ENCODE measurements at places on chromosomes 12 and 14.
A peak's percentile ranks its signal among the peaks of the same experiment; 100 is the strongest.

DNA sequence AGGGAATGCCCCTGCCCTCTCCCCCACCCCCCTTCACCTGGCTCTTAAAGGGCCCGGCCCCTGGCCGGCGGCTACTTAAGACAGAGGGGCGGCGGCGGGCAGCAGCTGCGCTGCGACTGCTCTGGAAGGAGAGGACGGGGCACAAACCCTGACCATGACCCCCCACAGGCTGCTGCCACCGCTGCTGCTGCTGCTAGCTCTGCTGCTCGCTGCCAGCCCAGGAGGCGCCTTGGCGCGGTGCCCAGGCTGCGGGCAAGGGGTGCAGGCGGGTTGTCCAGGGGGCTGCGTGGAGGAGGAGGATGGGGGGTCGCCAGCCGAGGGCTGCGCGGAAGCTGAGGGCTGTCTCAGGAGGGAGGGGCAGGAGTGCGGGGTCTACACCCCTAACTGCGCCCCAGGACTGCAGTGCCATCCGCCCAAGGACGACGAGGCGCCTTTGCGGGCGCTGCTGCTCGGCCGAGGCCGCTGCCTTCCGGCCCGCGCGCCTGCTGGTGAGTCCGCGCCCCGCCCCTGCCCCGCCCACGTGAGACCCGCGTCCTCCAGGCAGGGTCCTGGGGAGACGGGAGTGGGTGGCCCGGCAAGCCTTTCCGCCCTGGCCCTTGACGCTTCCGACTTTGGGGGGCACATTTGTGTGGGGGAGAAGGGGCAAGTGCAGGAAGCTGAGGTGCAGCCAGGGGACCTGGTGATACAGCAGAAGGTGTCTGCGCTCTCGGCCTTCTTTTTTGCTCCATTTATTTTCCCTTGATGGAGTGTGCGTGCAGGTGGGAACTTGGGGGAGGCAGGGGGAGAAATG lies at the start of gene IGFBP6:
TSS of gene IGFBP6 (plus strand) at position 104 of the 790 bp plus-strand sequence. CDS start at position 155, 51 bp downstream.
- DNase-seq = peak; percentile 55

DNA sequence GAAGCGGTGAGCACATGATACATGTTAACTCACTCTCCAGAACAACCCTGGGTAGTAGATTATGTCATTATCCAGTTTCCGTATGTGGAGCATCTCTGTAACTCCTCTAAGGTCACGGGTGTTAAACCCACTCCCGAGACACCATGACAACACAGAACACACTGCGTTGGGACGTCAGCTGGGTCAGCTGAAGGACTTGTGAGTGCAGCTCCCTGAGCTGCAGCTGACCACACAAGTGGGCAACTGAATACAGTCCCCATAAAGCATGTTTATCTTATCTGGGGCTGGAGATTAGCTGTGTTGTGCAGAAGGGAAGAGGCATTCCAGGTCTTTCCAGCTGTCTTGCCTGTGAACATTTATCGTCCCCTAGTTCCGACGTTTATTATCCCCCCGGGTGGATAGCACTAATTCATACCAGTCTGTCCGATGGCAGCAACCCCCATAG lies 211.5 kb downstream of the CHST11 start:
- peak; percentile 84 for DNase-seq

- peak; percentile 50 for DNase-seq
Measured at GRCh38 chr12:67161322-67161918, 107.7 kb upstream of the CAND1 start.

DNA sequence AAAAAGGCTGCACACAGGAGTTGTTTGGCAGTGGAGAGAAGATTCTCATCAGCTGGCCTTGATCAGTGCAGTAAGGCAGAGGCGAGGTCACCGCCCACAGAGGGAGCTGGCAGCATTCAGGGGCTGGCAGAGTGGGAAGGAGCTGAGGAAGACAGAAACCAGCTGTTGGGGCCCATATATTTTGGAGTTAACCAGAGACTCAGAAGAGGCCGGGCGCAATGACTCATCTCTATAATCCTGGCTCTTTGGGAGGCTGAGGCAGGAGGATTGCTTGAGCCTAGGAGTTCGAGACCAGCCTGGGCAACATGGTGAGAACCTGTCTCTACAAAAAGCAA lies 17.7 kb downstream of the SMCO2 start:
- no peak for DNase-seq

DNA sequence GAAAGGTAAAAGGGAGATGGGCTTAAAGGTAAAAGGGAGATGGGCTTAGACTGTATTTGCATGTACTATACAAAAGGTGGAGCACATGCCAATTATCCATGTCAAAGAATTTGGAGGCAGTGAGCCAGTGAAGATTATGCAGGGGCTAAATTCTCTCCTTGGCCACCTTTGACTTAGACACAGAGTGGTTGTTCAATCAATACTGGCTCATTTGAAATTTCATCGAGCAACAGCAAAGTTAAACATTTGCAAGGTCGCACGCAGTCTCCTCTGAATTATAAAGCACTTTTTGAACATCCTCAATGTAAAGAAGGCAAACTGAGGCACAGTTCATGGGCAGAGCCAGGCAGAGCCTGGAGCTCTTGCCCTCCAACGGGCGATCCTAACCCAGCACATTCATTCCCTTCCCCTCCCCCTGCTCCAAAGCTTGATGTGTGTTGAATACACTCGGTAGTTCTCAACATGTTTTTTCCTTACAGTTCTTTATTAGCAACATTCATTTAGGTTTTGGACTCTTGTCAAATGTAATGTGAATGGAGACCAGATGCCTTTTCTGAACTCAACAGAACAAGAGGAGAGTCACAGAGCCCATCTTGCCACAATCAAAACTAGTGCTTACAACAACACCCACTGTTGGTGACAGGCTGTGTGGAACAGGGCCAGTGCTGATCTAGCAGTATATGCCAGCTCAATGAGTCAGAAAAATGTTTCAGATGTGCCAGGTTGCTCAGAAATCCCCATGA lies 169.7 kb upstream of the G2E3 start:
- DNase-seq = no peak

DNA sequence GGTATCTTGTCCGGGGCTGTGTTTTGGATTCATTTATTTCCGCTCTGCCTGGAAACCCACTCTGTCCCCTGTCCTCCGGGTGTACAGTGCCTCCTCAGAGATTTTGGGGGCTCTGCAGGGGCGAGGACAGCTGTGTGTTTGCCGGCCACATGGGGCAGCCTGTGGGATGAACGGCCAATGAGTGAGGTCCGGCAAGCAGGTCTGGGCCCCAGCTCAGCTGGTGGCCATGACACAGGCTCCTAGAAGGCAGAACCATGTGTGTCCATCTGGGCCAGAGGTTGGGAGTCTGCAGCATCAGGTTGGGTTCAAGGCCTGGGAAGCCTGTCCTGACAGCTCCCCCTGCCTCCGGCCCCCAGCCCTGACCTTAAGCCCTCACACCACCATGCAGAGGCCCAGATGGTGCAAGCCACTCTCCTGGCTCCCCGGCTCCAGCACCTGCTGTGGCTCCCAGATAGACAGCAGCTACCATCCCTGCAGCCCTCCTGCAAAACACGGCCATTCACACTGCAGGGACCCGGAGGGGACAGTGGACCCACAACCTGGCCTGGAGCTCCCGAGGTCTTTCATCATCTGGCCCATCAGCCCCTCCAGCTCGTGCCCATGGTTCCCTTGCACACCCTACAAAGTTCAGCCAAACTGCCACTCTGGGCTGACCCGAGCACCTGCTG lies 220.1 kb upstream of the C14orf180 start:
- no peak for DNase-seq

GRCh38 chr14:51478175-51478621 lies 173.5 kb upstream of the FRMD6 start:
- no peak for DNase-seq

DNA sequence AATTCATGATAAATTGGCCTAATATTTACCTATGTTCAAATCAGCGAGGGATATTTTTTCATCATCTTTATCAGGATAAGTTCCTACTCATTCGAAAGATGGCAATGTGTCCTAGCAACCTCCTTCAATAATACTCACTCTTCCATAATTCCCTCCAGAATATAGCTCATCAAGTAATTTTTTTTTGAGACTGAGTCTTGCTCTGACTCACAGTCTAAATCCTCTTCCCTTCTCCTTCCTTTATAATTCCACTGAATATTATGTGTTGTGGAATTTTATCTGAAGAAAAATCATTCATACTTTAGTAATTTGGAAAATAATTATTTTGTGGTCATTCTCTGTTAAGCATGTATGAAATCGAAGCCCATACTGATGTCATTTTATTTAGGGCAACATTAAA lies 663.8 kb downstream of the FLRT2 start:
- DNase-seq = no peak

DNA sequence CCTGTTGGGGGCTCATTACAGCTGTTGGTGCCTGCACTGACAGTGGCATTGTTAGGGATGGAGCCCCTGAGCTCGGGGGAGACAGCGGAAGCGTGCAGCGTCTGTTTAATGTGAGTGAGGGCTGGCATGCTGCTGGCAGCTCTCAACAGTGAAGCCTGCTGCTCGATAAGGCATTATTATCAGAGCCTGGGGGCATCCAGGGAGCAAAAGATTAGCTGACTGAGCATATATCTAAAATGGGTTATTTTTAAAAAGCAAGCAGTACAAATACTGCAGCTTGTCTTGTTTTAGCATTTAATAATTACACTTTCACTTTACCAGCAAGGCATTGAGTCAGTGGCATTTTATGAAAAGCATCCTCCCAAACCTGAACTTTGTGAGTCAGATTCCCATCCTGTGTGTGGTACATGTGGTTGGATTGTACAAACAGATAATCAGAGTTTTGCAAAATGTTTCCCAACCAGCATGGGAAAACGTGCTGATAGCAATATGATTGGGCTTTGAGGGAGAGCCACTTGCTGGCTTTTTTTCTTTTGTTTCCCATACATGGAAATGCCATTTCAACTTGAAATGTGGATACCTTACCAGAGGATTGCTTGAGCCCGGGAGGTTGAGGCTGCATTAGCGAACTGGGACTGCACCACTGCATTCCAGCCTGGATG lies 150.8 kb downstream of the PRKCH start:
- DNase-seq = peak; percentile 36

DNA sequence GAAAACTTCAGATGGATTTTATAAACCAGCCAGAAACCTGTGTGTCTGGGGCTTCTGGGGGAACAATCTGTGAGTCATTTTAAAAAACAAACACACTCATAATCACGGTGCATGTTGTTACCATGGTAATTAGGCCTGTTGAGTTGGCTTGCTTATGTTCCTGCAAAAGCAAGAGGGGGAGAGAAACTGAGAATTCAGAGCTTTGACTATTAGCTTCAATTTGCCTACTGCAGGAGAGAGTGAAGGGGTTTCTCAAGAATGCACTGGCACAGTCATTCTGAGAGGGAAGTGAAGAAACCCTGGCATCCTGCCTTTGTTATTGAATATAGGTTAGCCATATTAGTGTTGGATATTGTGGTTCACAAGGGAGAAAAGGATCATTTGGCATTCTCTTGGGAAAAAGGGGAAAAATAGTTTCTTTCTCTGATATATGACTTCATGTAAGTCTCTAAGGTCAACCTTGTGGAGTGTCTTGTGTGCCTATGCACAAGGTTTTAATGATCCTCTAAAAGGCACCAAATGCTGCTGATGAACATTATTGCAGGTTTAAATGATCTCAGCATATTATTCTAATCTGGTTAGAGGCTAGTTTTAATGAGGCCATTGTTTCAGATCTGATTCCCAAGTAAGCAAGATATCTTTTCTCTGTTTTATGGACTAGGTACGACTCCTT lies 12.9 kb downstream of the GNG2 start:
- DNase-seq = peak; percentile 83

DNA sequence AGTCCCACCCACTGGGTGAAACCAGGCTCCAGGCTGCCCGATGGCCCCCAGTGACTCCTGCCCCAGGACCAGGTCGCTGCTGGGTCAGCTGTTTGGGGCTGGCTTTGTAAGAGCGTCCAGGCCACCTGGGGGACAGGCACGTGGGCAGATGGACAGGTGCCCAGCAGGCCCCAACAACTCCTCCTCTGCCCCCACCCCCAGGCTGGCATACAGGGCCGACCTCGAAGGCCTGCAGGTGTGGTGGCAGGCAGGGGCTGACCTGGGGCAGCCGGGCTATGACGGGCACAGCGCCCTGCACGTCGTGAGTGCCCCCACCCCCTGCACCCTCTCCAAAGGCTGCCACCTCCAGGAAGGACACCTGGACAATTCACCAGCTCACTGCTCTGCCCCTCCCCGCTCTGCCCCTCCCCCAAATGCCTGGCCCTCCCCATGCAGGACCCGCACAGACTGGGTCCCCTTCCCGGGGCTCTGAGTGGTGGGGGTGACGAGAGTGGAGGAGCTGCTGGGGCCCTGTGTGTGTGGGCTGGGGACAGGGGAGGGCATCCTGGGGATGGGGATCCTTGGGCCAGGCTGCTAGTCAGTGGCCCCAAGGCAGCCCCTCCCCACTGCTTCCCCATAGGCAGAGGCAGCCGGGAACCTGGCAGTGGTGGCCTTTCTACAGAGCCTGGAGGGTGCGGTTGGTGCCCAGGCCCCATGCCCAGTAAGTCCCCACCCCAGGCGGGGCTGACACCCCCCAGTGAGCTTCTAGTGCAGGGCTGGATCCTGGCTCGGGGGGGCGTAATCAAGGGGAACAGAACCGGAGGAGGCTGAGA lies 26.0 kb downstream of the ASPG start:
- DNase-seq = no peak

GRCh38 chr12:105862163-105862821 lies 276.5 kb downstream of the NUAK1 start:
- DNase-seq = no peak

DNA sequence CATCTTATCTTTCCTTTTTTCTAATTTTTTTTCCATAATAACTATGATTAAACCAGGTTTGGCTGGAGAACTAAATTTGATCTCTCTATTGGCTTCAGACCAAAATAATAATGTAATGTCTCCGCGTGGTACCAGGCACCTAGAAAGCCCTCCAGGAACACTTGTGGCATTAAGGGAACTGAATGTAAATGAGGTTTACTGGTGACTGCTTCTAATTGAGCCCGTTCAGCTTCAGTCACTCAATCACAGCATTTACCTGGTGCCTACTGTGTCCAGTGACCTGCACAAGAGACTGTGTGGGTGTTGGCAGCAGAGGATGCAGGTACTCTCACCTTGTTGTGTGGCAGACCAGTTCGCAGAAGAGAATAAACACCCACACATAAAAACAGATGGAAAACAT lies 302.5 kb downstream of the DPF3 start:
- DNase-seq = no peak

DNA sequence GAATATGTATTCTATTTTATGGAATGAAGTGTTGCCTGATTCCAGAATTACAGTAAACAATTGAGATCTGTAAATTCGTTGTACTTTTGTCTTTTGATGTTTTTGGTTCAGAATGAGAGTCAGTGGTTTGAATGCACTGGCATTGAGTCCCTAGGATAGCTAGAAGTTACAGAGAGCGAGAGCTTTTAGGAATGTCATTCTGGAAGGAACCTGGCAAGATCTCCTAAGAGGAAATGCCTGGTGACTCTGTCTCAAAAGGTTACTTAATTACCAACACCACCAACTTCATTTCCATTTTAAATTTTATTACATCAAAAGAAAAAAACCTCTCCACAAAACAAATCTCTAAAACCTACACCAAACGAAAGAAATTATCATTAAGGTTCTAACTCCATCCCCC lies 6.0 kb upstream of the CEBPE start:
- DNase-seq = no peak

GRCh38 chr12:554001-554285 lies 94.2 kb downstream of the B4GALNT3 start:
- DNase-seq = no peak

GRCh38 chr12:31526158-31526546 lies 64.8 kb downstream of the DENND5B start:
- no peak for DNase-seq

- DNase-seq = peak; percentile 26
Measured at GRCh38 chr12:108530161-108530560, 15.1 kb downstream of the FICD start.

GRCh38 chr14:90645842-90646443 lies 170.3 kb downstream of the TTC7B start:
- no peak for DNase-seq

- DNase-seq = no peak
Measured at GRCh38 chr12:24678436-24678835, 270.5 kb downstream of the BCAT1 start.

GRCh38 chr12:85877459-85877858 lies 3.4 kb downstream of the NTS start:
- DNase-seq = no peak

Measured in inflammatory macrophage (primary cell).